ENCODE measurements at places on chromosomes 16 and 17. TPM values are rescaled to one million over a fixed set of nuclear protein-coding genes. Genes with fewer than 3 reads are reported as not detected.

GRCh38 chr17:5027916-5028315 lies 7.3 kb downstream of the SLC52A1 start:
- H3K36me3 ChIP-seq, result peaks cover 19% of the 10 kb centered on the region
- no peaks in the 10 kb centered on the region for H3K27me3 ChIP-seq
- DNase-seq, result no peak
- H3K4me3 ChIP-seq, result no peak overlapping the region

GRCh38 chr17:27236717-27237315 lies 57.1 kb upstream of the WSB1 start:
- H3K36me3 ChIP-seq, result no peaks in the 10 kb centered on the region
- peak; percentile 51 for DNase-seq
- peaks cover 21% of the 10 kb centered on the region for H3K4me1 ChIP-seq
- H3K27ac ChIP-seq, result no peak overlapping the region

GRCh38 chr17:77763023-77763422 lies 195.5 kb upstream of the TNRC6C start:
- H3K4me1 ChIP-seq, result no peaks in the 10 kb centered on the region
- no peak overlapping the region for H3K4me3 ChIP-seq
- no peak for DNase-seq

DNA sequence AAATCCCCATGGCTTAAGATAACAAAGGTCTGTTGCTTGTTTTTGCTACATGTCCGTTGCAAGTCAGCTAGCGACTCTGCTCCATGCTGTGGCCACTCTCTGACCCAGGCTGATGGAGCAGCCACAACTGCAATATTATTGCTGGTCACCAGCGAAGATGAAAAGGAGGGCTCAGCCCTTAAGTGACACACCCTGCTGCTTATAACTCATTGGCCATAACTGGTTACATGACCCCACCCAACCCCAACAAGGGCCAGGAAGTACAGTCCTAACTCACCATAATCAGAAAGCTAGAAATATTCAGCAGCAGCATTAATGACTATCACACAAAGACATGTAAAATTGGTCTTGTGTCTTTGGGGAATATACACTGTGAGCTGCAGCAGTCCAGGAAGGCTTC lies 224.3 kb downstream of the SOX9 start:
- no peaks in the 10 kb centered on the region for H3K27me3 ChIP-seq
- no peaks in the 10 kb centered on the region for H3K4me1 ChIP-seq
- DNase-seq, result no peak
- H3K36me3 ChIP-seq, result no peaks in the 10 kb centered on the region
- no peak overlapping the region for H3K4me3 ChIP-seq

DNA sequence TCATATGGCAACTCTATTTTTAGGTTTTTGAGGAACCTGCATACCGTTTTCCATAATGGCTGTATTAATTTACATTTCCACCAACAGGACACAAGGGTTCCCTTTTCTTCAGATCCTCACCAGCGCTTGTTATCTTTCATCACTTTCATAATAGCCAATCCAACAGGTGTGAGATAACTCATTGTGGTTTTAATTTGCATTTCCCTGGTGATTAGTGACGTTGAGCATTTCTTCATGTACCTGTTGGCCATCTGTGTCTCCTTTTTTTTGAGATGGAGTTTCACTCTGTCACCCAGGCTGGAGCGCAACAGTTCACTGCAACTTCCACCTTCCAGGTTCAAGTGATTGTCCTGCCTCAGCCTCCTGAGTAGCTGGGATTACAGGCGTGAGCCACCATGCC lies 36.2 kb upstream of the ABCC3 start:
- no peak overlapping the region for H3K4me3 ChIP-seq
- peaks cover 3% of the 10 kb centered on the region for H3K27me3 ChIP-seq
- no peak overlapping the region for H3K27ac ChIP-seq
- no peaks in the 10 kb centered on the region for H3K4me1 ChIP-seq
- no peak for DNase-seq

Gene KRT20
- total RNA-seq, result not detected

GRCh38 chr17:3724378-3725077 lies 825 bp downstream of the HASPIN start:
- DNase-seq, result no peak
- H3K27me3 ChIP-seq, result no peaks in the 10 kb centered on the region
- peak overlapping the region; percentile 75 for H3K27ac ChIP-seq

DNA sequence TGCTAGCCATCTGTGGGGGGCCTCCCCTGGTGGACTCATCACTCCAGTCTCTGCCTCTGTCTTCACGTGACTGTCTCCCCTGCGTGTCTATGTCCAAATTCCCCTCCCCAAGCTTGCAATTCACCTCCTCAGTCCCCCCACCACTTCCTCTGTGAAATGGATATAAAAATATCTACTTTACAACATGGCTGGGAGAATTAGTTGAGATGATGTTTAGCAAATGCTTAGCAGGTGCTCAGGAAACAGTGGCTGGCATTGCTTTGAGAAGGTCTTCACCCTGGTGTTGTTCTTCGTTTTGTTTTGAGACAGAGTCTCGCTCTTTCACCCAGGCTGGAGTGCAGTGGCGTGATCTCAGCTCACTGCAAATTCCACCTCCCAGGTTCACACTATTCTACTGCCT lies 8.3 kb upstream of the ZCCHC14 start:
- no peak overlapping the region for H3K27ac ChIP-seq
- no peak for DNase-seq
- H3K4me3 ChIP-seq, result no peak overlapping the region
- peaks cover 7% of the 10 kb centered on the region for H3K4me1 ChIP-seq

Gene CA7
- 0.39 TPM for total RNA-seq

DNA sequence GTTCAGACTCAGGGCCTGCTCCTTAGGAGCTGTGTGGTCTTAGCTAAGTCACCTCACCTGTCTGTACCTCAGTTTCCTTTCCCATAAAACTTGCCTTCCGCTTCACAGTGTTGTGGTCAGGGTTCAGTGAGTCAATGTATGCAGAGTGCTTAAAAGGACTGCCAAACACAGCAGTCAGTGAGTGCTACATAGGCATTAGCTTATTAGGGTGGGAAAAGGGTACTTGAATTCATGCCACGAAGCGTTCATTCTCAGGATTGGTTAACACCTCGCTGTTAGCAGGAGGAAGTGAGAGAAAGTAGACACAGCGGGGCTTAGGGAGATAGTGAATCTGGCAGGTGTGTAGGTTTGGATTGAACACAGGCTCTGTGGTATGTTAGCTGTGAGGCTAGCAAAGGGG lies 155.2 kb downstream of the SHISA9 start:
- no peak overlapping the region for H3K4me3 ChIP-seq
- no peaks in the 10 kb centered on the region for H3K4me1 ChIP-seq
- H3K27ac ChIP-seq, result no peak overlapping the region

DNA sequence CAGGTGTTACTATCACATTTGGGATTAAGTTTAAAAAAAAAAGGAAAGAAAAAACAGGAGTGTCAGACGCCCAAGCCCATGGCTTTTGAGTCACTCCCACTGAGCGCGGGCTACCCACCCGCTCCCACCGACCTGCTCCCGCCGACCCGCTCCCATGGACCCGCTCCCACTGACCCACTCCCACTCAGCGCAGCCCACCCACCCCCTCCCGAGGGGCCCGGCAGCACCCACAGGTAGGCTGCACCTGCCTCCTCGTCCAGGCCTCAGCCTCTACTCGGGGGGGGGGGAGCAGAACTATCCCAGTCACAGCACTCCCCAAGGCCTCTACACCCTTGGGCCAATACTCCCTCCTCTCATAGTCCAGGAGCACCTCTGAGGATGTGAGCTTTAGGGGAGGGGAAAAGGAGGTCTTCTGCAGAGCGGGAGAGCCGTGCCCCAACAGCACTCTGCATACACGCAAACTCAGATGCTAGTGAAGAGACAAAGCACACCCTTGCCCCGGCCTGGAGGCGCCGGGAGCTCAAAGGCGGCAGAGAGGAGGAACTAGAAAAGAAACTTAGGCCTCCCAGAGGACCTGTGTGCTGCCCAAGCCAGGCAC lies 2.9 kb downstream of the CLUH start:
- H3K4me3 ChIP-seq, result peak overlapping the region; percentile 95
- no peak for DNase-seq
- peaks cover 3% of the 10 kb centered on the region for H3K36me3 ChIP-seq
- peak overlapping the region; percentile 61 for H3K27ac ChIP-seq

- DNase-seq, result no peak
- H3K27me3 ChIP-seq, result no peaks in the 10 kb centered on the region
- peak overlapping the region; percentile 77 for H3K27ac ChIP-seq
These were observed 20.5 kb downstream of the ERN1 start for GRCh38 chr17:64109400-64109799.

DNA sequence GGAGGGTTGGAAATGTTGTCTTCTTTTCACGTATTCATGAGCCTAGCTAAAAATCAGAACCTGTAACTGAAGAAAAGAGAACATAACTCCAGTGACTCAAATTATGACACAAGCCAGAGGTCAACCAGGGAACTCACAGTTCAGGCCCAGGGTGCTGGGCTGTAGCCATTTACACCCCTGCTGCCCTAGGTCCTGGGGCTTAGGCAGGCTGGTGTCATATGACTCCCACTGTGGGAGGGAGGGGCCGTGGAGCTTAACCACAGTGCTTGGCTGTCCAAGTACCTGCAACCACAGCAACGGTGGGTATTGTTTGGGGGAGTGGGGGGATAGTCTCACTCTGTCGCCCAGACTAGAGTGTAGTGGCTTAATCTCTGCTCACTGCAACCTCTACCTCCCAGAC lies 71.1 kb upstream of the AMZ2 start:
- H3K27me3 ChIP-seq, result peaks cover 9% of the 10 kb centered on the region
- no peak for DNase-seq
- H3K36me3 ChIP-seq, result no peaks in the 10 kb centered on the region

- H3K4me3 ChIP-seq, result no peak overlapping the region
- H3K27ac ChIP-seq, result no peak overlapping the region
- H3K36me3 ChIP-seq, result peaks cover 28% of the 10 kb centered on the region
- peaks cover 30% of the 10 kb centered on the region for H3K4me1 ChIP-seq
- H3K27me3 ChIP-seq, result no peaks in the 10 kb centered on the region
These were observed 21.5 kb downstream of the MED13 start for GRCh38 chr17:62043602-62044001.

GRCh38 chr16:77652399-77652798 lies 69.9 kb upstream of the NUDT7 start:
- H3K27ac ChIP-seq, result no peak overlapping the region
- H3K4me3 ChIP-seq, result no peak overlapping the region

DNA sequence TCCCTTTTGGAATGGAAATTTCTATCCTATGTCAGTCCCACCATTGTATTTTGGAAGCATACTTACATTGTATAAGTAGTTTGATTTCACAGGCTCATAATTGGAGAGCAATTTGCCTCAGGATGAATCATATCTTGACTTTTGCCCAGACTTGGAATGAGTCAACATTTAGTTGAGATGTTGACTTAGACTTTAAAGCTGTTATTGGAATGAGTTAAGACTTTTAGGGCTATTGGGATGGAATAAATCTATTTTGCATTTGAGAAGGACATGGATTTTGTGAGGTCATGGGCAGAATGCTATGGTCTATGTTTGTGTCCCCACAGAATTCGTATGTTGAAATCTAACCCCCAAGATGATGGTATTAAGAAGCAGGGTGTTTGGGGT lies 12.2 kb upstream of the ZNF594 start:
- DNase-seq, result no peak
- H3K4me3 ChIP-seq, result no peak overlapping the region
- H3K27ac ChIP-seq, result no peak overlapping the region
- H3K4me1 ChIP-seq, result peaks cover 7% of the 10 kb centered on the region

GRCh38 chr17:50273654-50274040 lies 619 bp upstream of the TMEM92 start:
- peaks cover 18% of the 10 kb centered on the region for H3K4me1 ChIP-seq
- H3K4me3 ChIP-seq, result peak overlapping the region; percentile 37
- no peak overlapping the region for H3K27ac ChIP-seq
- H3K36me3 ChIP-seq, result no peaks in the 10 kb centered on the region
- no peak for DNase-seq

DNA sequence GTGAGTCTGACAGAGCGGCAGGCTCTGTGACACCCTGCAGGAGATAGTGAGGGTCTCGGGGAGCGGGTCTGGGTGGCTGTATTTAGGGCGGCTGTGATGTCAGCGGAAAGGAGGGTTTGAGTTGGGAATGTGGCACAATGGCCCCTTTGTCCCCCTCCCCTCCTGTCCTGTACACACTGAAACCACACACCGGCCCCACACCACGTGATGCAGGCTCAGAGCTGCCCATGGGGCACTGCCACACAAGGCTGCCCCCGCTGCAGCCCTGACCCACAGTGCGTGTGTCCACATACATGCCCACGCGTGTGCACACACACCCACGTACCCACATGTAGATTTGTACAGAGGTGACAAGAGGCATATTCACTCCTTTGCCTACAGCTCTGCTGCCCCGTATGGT lies 15.3 kb downstream of the SGCA start:
- no peak for DNase-seq
- peaks cover 15% of the 10 kb centered on the region for H3K27me3 ChIP-seq
- no peak overlapping the region for H3K27ac ChIP-seq
- no peaks in the 10 kb centered on the region for H3K36me3 ChIP-seq

- H3K27me3 ChIP-seq, result no peaks in the 10 kb centered on the region
- peak; percentile 22 for DNase-seq
- H3K36me3 ChIP-seq, result peaks cover 21% of the 10 kb centered on the region
- H3K27ac ChIP-seq, result peak overlapping the region; percentile 87
These were observed 521 bp downstream of the GGA2 start for GRCh38 chr16:23509782-23510163.

DNA sequence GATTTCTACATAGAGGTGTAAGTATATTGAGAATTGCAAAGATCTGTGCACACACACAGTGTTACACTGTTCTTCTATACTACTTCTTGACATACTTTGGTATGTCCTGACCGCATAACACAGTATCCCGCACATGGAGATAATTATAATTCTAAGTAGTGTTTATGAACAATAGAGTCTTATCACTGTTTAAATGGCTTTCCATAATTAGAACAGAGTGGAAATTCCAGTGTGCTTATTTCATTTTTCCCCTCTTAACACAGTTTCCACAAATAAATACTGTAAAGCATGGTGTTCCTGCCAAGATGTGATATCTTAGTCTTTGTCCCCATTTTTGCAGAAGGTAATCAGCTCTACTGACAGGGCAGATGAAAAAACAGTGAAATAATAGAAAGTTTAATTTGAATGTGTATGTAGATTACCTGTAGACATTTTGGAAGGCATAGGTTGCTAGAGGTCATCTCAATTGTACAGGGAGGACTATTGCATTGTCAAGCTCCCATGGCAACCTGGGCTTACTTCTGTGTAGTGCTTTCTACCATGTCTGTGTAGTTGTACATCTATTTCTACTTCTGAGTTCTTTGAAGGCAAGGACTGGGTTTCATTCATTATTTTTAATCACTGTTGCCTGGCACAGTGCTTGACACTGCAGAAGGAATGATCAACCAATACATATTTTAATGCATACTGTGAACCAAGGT lies 10.1 kb upstream of the KRT28 start:
- H3K4me3 ChIP-seq, result no peak overlapping the region
- no peak overlapping the region for H3K27ac ChIP-seq
- no peaks in the 10 kb centered on the region for H3K4me1 ChIP-seq
- H3K27me3 ChIP-seq, result peaks cover 72% of the 10 kb centered on the region
- peaks cover 2% of the 10 kb centered on the region for H3K36me3 ChIP-seq
